HFFc6 (cell line): ENCODE measurements at places on chromosomes 2 and 18.

DNA sequence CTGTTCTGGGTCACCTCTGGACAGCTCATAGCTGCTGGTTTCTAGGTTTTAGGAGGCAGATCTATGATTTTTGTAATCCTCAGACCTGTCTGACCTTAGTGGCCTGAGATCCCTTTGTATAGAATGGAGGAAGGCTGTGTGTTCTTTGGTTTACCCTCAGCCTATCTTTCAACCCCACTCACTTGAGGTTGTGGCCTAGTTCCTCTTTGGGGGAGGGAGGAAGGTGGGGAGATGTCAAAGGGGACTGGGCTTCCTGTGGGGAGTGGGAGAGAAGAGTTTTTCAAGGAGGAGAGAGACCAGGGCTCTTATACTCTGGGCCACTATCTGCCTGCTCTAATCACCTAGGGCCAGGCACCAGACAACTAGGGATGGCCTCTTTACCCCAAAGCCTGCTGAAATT lies 28.5 kb downstream of the SEMA4F start:
- no peak for DNase-seq

GRCh38 chr18:2948038-2948437 lies 64.9 kb downstream of the LPIN2 start:
- peak; percentile 28 for DNase-seq

GRCh38 chr18:35185771-35186170 lies 55.1 kb upstream of the ZNF397 start:
- DNase-seq = no peak

DNA sequence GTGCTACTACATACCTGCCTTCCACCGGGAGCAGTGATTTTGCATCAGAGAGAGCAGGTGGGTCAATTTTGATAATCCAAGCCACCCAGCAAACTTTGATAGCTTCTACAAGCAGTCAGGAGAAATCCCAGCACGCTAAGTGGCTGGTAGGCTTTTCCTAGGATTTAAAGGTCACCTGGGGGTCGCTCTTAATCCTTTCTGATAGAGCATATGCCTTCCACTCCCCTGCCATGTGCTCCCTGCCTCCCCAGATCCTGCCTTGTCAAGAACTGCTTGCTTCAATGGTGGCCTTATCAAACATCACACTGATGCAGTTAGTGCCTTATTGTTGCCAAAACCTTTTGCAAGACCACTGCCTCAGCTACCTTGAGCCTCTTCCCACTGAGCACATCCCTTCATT lies 462.3 kb upstream of the MEX3C start:
- DNase-seq = no peak

DNA sequence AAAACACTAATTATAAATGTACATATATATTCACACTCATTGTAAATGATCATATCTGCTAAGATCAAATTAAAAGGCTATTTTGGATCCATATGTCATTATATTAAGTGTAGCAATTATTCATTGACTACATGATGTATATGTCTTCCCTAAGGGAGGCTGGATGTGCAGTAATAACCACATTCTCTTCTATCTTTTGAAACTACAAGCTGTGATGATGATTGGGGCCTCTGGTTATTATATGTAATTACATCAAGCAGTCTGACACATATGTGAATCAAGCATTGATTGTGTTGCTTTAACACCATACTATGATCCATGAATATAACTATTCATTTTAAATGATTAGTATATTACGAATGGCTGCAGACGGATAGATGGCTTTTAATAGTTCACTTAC lies 1973.4 kb downstream of the SUCLG1 start:
- DNase-seq = no peak

GRCh38 chr2:226800941-226801784 lies 1.5 kb upstream of the IRS1 start:
- no peak for DNase-seq

DNA sequence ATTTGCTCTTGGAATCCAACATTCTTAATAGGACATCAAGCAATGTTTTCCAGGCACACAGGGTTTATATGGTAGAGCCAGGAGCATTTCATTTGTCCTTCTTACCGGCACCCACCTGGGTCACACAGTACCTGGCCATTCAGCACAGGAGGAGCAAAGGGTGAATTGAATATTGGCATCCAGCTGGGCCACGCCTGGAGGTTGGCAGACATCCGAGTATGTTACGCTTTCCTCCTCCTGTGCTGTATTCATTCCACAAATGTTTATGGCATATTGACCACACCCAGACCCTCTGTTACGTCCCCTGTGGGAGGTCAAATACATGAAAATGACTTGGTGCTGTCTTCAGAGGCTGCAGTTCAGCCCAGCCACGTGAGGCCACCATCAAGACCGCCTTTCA lies 206.2 kb downstream of the RTP5 start:
- DNase-seq = no peak

DNA sequence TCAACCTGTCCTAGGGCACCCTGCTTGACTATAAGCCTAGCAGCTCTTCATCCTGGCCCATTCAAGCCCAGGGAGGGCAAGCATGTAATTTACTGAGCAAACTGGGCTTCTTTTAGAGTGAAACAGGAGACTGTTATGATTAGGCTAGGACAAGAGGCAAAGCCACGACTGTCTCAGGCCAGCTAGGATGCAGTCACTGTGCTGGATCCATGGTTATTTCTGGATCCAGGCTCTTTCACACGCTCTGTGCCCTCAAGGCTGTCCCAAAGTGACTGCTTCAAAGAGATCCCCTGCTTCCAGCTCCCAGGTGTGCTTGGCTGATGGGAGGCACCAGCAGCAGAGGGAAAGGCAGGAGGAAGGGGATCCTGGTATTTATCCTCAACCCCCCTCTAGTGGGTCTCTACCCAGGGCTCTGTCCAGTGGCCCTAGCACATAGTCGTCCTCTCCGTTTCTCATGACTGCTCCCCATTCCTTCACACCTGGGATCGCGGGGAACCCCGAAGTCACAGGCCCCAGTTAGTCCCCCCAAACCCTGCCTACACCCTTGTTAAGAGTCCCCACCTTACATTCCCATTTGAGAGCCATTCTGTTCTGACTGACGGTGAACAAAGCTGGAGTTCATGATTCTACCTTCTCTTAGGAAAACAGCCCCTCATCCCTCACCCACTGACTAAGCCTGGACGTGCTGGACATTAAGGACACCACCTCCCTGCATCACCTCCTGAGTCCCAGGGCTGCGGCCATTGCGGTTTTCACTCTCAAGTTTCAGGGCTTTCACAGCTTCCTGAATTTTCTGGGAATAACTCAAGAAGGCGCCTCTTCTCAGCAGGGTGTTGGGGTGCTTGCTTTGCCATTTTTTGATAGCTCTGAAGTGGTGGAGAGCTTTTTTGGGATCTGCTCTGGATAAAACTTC lies 63.2 kb downstream of the POLR1A start:
- no peak for DNase-seq
